ENCODE measurements at places on chromosomes 3 and 15. TPM values are rescaled to one million over a fixed set of nuclear protein-coding genes. Genes with fewer than 3 reads are reported as not detected.
A peak's percentile ranks its signal among the peaks of the same experiment; 100 is the strongest.

GRCh38 chr15:27175472-27176153, 204.6 kb downstream of the GABRG3 start:
- DNase-seq, result no peak
- no peaks in the 10 kb centered on the region for H3K4me1 ChIP-seq
- H3K27me3 ChIP-seq, result no peaks in the 10 kb centered on the region
- H3K27ac ChIP-seq, result no peak overlapping the region
- no peaks in the 10 kb centered on the region for H3K36me3 ChIP-seq

- no peak overlapping the region for H3K27ac ChIP-seq
- no peaks in the 10 kb centered on the region for H3K27me3 ChIP-seq
- H3K4me3 ChIP-seq, result no peak overlapping the region
- H3K36me3 ChIP-seq, result no peaks in the 10 kb centered on the region
- no peak for DNase-seq
Measured at GRCh38 chr3:172014145-172014544, 25.2 kb upstream of the FNDC3B start.

GRCh38 chr15:99125061-99125891, 20.4 kb downstream of the SYNM start:
- no peak overlapping the region for H3K4me3 ChIP-seq
- peaks cover 7% of the 10 kb centered on the region for H3K4me1 ChIP-seq
- no peaks in the 10 kb centered on the region for H3K27me3 ChIP-seq
- H3K36me3 ChIP-seq, result peaks cover 11% of the 10 kb centered on the region

Gene TNK2
- 57.3 TPM for total RNA-seq

Gene TMIE
- 0.53 TPM for total RNA-seq

DNA sequence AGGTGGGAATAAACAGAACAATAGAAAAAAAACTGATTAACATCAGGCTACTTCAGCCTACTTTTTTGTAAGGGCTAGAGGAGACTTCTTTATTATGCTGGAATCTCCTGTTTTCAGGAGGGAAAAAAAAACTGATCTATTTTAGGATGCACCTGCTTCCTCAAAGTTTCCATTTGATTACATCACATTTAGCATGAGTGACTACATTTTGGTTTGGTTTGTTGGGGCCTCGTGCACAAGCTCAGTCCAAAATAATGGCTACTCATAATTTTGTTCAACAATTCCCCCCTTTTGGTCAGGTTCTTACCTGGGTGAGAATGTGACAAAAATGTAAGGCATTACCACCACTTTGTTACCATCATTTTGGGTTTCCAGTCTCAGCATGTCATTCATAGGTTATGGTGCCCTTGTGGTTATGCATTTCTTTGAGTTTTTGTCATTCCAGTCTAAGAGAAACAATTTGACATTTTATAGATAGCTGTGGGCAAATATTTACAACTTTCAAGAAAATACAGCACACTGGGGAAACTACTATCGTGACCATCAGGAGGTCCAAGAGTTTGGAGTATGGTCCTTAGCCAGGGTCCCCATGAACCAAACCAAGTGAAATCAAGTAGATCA, 93.6 kb upstream of the ATP11B start:
- peaks cover 9% of the 10 kb centered on the region for H3K4me1 ChIP-seq
- H3K27me3 ChIP-seq, result no peaks in the 10 kb centered on the region
- H3K27ac ChIP-seq, result no peak overlapping the region
- DNase-seq, result no peak
- peaks cover 1% of the 10 kb centered on the region for H3K36me3 ChIP-seq
- no peak overlapping the region for H3K4me3 ChIP-seq

- H3K4me1 ChIP-seq, result peaks cover 20% of the 10 kb centered on the region
- H3K27ac ChIP-seq, result no peak overlapping the region
- DNase-seq, result no peak
- H3K36me3 ChIP-seq, result peaks cover 7% of the 10 kb centered on the region
- no peaks in the 10 kb centered on the region for H3K27me3 ChIP-seq
Measured at GRCh38 chr3:183261151-183261724, 8.2 kb downstream of the B3GNT5 start.

DNA sequence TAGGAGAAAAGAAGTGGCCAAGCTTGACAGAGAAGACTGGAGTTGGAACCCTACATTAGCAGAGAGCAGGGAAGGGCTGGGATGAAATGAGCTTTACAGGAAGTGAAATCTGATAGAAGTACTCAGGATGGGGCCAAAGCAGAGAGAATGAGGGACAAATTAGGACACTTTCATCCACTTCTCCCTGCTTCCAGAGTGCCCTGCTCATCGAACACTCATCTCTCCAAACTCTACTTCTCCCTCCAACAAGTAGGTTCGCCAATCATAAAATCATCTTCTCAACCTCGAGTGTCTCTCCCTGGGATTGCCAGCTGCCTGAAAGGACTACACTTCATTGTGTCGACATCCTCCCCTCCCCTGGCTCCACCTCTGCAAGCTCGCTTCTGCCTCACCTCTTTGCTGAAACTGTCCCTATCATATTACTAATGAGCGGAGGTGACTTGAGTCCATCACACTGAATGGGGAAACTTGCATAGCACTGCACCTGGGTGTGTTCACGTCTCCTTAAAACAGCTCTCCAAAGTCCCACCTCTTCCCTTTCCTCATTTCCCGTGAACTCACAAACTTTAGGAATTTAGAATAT, 365.8 kb downstream of the FOXP1 start:
- peaks cover 44% of the 10 kb centered on the region for H3K4me1 ChIP-seq
- no peak for DNase-seq
- H3K27me3 ChIP-seq, result no peaks in the 10 kb centered on the region
- H3K27ac ChIP-seq, result peak overlapping the region; percentile 79
- H3K36me3 ChIP-seq, result peaks cover 24% of the 10 kb centered on the region
- no peak overlapping the region for H3K4me3 ChIP-seq

DNA sequence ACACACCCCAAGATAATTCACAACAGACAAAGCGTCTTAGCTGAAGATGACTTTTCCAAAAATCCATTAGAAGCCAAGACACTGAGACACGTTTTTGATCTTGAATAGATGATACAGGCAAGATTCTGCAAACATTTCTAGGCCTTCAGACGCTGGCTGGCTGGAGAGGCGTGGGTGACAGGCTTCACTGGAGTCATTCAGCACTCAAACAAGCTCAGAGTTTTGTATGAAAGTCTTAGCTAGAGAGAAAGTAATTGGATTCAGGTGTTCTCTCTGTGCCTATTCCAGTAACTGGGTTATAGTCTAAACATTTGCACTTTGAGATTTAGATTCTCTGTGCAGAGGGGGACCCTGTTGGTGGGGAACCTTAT, 147.7 kb upstream of the BHLHE40 start:
- H3K4me3 ChIP-seq, result no peak overlapping the region
- no peak for DNase-seq
- peaks cover 17% of the 10 kb centered on the region for H3K27me3 ChIP-seq
- no peak overlapping the region for H3K27ac ChIP-seq
- H3K4me1 ChIP-seq, result peaks cover 1% of the 10 kb centered on the region

Gene ALDH1A2
- total RNA-seq, result 1.4 TPM

DNA sequence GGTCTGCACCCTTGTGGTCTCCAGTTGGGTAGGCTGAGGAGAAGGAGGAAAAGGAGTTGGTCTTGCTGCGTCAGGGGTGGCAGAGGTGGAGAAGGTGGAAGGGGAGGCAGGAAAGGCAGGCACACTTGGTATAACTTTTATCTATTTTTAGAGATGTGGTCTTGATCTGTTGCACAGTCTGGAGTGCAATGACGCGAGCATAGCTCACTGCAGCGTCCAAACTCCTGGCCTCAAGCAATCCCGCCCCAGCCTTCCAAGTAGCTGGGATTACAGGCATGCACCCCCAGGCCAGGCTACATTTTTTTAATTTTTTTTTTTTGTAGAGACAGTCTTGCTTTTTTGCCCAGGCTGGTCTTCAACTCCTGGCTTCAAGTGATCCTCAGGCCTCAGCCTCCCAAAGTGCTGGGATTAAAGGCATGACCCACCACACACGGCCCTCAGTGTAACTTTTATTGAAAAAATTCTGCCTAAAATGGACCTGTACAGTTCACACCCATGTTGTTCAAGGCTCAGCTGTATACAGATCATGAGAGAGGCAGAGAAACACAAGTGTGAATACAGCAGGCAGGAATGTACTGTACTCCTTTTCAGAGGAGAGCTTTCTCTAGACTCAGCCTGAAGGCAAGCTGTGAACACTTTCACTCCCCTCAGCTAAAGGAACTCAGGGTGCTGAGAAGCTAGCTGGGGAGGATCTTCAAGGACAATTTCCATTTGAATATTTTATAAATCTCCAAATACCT, 2.1 kb upstream of the RHOV start:
- H3K36me3 ChIP-seq, result no peaks in the 10 kb centered on the region
- no peak overlapping the region for H3K27ac ChIP-seq
- H3K4me1 ChIP-seq, result peaks cover 20% of the 10 kb centered on the region
- no peak for DNase-seq

GRCh38 chr15:29470794-29471193, 201.2 kb upstream of the NSMCE3 start:
- no peak overlapping the region for H3K4me3 ChIP-seq
- H3K27me3 ChIP-seq, result peaks cover 3% of the 10 kb centered on the region
- no peak for DNase-seq
- peaks cover 14% of the 10 kb centered on the region for H3K4me1 ChIP-seq
- no peaks in the 10 kb centered on the region for H3K36me3 ChIP-seq

GRCh38 chr3:193174140-193174539, 66.9 kb upstream of the PLAAT1 start:
- H3K27ac ChIP-seq, result no peak overlapping the region
- H3K36me3 ChIP-seq, result no peaks in the 10 kb centered on the region
- no peak overlapping the region for H3K4me3 ChIP-seq

DNA sequence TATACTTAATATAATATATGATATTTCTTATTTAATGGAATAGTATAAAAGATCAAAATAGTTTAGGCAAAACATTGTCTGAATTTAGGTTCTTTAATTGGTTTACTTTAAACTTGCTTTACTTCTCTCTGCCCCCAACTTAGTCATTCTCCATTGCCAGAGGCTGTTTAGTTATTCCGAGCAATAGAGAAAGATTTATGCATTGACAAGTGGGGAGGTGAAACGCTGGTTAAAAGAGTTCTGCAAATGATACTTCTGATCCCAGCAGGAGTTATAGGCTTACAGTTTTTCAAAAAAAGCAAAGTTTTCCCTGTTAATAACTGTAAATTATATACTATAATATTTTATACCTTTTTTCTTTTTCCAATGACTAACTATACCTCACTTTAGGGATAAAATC, 145.4 kb downstream of the EPHA3 start:
- no peak overlapping the region for H3K27ac ChIP-seq
- no peaks in the 10 kb centered on the region for H3K27me3 ChIP-seq
- no peaks in the 10 kb centered on the region for H3K36me3 ChIP-seq
- no peak for DNase-seq

DNA sequence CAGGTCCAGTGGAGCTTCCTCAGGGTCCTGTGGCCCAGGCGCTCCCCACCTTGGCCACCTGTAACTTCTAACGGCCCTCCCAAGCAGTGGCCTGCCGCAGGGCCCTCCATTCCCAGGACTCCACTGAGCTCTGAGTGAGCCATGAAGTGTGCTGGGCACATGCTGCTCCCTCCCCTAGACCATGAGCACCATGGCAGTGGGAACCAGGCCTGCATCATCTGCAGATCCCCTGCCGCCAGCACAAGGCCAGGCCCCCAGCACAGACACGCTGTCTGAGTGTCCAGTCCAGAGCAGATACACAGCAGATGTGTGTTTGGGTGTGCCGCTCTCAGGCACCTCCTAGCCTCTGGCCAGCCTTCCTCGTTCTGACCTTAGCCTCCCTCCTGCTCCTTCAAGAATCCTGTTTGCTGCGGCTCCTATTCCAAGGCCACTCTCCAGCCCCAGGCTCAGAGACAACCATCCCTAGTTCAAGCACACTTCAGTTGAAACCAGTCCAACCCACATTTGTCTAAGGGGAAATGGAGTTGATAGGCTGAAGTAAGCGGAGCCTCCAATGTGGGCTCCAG, 7.0 kb upstream of the KLF15 start:
- no peaks in the 10 kb centered on the region for H3K36me3 ChIP-seq
- H3K27me3 ChIP-seq, result peaks cover 25% of the 10 kb centered on the region
- H3K27ac ChIP-seq, result no peak overlapping the region

GRCh38 chr3:11386465-11387113, 114.4 kb downstream of the ATG7 start:
- peaks cover 18% of the 10 kb centered on the region for H3K4me1 ChIP-seq
- H3K27me3 ChIP-seq, result no peaks in the 10 kb centered on the region
- H3K27ac ChIP-seq, result no peak overlapping the region
- H3K4me3 ChIP-seq, result no peak overlapping the region
- no peaks in the 10 kb centered on the region for H3K36me3 ChIP-seq

- H3K36me3 ChIP-seq, result peaks cover 7% of the 10 kb centered on the region
- no peaks in the 10 kb centered on the region for H3K27me3 ChIP-seq
- H3K4me3 ChIP-seq, result no peak overlapping the region
- H3K4me1 ChIP-seq, result peaks cover 17% of the 10 kb centered on the region
- DNase-seq, result no peak
- H3K27ac ChIP-seq, result no peak overlapping the region
Measured at GRCh38 chr3:112557976-112558375, 3.8 kb downstream of the ATG3 start.

DNA sequence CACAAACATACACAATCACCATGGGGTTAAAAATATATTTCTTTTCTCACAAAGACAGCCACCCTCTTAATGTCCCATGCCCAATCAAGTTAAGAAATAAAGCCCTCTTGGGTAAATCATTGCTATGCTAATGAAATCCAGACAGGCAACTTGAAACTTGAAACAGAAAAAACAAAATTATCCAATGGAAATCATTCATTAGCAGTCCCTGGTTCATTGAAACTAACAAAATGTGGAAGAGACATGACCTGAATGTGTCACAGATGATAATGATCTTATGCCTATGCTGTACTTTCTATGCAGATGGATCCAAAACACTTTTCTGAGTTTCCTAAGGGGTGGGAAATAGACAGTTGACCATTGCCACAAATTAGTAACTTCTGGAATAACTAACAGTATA, 983.7 kb downstream of the MCTP2 start:
- no peak overlapping the region for H3K4me3 ChIP-seq
- H3K4me1 ChIP-seq, result peaks cover 7% of the 10 kb centered on the region
- DNase-seq, result no peak
- no peaks in the 10 kb centered on the region for H3K27me3 ChIP-seq
- no peak overlapping the region for H3K27ac ChIP-seq
- H3K36me3 ChIP-seq, result no peaks in the 10 kb centered on the region

Gene QRICH1
- 130 TPM for total RNA-seq

DNA sequence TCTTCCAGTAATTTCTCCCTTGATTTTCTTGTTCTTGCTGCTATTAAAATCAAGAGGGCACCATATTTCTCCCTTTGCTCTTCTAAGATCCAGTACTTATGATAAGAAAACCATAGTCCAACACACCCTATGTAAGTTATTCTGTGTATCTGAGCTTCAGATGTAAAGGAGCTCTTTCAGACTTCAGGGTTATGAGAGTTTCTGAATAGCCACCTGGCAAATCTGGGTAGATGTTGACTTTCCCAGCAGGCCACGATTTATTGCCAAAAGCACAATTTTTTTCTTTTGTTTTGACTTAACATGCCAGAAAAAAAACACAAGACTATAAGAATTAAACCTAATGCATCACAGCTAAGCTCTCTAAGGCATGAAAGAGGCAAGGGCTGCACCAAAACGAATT, 1045.0 kb downstream of the FHIT start:
- no peaks in the 10 kb centered on the region for H3K27me3 ChIP-seq
- no peaks in the 10 kb centered on the region for H3K4me1 ChIP-seq
- H3K4me3 ChIP-seq, result no peak overlapping the region
- no peak overlapping the region for H3K27ac ChIP-seq
- no peak for DNase-seq
- H3K36me3 ChIP-seq, result no peaks in the 10 kb centered on the region
